EL (cell line): ENCODE measurements at places on chromosomes 5 and 9.

- no peak for DNase-seq
These were observed 2.7 kb downstream of the KLF4 start for GRCh38 chr9:107486674-107487520.

GRCh38 chr5:97629276-97629675 is 446.2 kb upstream of the RIOK2 start:
- peak; percentile 83 for DNase-seq

GRCh38 chr5:151465476-151465875 is 18.1 kb downstream of the SLC36A1 start:
- DNase-seq, result no peak

DNA sequence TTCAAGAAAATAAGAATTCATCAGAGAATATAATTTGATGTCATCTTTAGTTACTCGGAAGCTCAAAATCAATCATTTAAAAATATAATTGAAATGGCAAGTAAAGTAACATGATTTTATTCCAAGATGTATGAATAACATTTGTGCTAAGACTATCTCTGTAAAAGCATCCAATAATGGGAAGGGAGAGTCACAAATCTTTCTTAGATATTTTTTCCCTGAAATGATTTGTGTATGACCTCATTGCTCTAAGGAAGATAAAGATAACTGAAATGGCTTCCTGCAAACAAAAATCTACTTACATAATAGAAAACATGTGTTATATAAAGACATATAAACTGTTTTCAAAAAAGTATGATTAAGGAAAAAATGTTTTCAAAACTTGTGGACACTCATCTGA is 97.4 kb upstream of the FGF10 start:
- DNase-seq, result no peak

GRCh38 chr5:73160239-73160671 is 12.7 kb upstream of the TMEM174 start:
- DNase-seq, result no peak

- peak; percentile 63 for DNase-seq
These were observed 20.5 kb upstream of the NDST1 start for GRCh38 chr5:150487199-150488061.

GRCh38 chr5:34042321-34042720 is 692 bp downstream of the C1QTNF3 start:
- no peak for DNase-seq

- DNase-seq, result no peak
These were observed 55.9 kb upstream of the KCNMB1 start for GRCh38 chr5:170444969-170445505.

DNA sequence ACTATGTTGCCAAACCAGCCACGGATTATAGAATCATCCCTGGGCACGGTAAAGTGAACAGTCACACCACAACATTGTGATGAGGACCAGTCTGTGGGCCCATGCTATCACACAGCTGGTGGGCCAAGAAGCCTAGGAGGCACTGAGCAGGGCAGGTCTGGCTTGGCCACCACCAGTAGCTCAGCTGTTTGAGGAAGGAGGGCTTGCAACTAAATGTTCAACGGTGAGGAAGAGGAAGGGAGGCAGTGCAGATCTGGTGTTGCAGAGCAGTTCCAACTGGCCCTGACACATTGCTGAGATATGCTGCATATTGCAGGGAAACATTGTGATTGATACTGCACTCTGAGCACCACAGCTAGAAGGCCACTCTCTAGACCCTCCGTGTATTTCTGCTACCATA is 77.9 kb upstream of the ATG10 start:
- no peak for DNase-seq

DNA sequence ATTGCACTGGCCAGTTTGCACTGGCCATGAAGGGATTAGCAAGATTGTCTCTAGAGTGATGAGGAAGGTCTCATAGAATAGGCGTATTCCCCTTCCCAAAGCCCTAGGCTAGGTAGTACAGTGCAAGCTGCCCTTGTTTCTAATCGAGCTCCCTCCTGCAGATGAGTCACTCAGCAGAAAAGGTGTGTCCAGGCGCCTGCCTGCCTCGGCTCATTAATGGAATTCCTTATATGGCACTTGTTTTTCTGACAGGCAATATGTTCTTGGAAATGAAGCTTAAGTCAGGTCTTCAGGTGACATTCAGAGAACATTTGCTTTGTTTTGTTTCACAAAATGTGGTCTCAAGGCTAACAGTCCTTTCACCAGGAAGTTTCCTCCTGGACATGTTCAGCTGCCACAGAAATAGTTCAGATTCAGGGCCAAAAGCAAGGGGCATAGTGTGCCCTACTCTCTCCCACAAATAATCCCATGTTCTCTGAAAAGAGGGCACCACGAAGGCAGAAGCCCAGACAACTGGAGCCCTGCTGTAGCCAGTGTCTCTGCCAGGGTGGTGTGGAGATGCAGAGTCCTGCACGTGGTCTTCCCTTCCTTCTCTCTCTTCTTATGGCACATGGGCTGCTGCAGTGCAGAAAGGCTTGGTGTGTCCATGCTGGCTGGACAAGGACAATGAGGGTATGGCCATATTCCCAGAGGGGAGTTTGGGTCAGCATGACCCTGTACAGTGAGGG is 281.1 kb upstream of the MAP3K1 start:
- no peak for DNase-seq
